ENCODE measurements at places on chromosomes 13 and 19.

DNA sequence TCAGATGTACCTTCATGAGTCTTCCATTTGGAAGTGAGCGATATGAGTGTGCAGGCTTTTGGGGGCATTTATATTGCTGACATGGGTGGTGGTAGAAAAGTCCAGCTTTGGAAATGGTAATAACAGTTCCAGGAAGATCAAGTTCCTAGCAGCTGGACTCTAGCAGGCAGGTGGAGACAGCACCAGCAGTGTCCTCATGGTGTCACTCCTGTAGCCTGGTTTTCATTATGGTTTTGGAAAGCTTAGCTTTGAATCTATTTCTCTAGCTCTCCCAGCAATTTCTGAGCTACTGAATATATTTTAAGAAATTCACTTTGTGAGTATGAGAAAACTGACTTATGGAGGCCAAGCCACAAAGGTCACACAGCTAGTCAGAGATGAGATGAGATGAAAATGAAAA, 523.2 kb upstream of the HTR2A start:
- DNase-seq: no peak

GRCh38 chr13:38045278-38046048, 175.9 kb upstream of the TRPC4 start:
- no peak for DNase-seq

DNA sequence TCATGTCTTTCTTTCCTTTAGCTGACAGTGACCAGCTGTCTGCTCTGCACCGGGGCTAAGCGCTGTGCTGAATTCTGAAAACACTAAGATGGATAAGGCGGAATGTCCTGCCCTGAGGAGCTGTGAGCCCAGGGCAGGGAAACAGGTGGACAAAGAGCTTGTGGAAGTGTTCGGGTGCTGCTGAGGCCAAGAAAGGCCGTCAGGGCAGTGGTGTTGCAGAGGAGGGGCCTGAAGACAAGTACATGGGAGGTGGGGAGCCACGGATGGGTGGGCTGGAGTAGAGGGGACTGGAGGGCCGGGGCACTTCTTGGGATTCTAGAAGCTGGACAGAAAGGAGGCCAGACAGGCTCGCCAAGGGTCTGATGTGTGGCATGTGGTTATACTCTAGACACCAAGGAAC, 66.2 kb upstream of the GPR183 start:
- no peak for DNase-seq

DNA sequence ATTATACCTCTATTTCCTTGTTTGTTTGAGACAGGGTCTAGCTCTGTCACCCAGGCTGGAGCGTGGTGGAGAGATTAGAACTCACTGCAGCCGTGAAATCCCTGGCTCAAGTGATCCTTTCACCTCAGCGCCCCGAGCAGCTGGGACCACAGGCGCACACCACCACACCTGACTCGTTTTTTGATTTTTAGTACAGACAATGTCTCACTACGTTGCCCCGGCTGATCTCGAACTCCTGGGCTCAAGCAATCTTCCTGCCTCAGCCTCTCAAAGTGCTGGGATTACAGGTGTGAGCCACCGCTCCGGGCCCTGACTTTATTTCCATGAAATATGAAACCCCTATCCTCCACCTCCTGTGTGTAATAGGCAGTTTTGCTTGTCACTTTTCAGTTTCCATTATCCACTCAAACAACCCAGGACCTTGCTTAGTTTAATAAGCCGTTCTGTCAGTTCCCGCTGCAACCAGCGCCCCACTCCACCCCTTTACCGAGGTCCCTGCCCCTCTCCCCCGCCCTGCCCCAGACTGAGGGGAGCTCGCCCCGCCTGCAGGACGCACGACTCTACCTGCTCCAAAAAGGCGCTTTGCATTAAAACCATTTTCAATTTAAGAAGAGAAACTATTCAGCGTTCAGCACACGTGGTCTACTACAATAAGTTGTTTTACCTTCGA, 16.9 kb downstream of the ZNF816 start:
- DNase-seq: no peak

DNA sequence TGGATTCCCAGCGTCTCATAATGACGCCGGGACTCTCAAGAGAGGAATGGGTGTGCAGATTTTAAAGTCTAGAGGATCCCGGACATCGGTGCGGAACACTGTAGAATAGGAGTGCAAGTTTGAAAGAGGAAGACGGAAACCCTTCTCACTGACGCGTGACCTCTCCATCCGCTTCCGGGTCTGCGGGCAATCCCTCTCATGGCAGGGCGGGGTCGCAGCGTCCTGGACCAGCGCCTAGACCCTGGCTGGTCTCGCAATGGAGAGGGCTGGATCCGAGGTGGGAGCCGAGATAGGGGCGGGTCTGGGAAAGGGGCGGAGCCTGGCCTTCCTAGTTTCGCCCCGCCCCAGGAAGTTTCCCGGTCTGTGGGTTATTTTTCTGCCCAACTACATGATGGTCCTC, 4.6 kb upstream of the ZNF845 start:
- DNase-seq: no peak

DNA sequence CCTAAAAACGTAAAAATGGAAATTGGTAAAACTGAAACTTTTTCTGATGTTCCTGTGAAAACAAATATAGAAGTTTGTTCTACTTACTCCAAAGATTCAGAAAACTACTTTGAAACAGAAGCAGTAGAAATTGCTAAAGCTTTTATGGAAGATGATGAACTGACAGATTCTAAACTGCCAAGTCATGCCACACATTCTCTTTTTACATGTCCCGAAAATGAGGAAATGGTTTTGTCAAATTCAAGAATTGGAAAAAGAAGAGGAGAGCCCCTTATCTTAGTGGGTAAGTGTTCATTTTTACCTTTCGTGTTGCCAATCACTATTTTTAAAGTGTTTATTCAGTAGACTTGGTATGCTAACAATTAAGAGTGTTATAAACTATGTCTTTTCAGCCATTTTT, 25.6 kb downstream of the BRCA2 start:
- no peak for DNase-seq

- DNase-seq: no peak
Observed at GRCh38 chr13:19152403-19152802, 29.2 kb downstream of the TUBA3C start.

DNA sequence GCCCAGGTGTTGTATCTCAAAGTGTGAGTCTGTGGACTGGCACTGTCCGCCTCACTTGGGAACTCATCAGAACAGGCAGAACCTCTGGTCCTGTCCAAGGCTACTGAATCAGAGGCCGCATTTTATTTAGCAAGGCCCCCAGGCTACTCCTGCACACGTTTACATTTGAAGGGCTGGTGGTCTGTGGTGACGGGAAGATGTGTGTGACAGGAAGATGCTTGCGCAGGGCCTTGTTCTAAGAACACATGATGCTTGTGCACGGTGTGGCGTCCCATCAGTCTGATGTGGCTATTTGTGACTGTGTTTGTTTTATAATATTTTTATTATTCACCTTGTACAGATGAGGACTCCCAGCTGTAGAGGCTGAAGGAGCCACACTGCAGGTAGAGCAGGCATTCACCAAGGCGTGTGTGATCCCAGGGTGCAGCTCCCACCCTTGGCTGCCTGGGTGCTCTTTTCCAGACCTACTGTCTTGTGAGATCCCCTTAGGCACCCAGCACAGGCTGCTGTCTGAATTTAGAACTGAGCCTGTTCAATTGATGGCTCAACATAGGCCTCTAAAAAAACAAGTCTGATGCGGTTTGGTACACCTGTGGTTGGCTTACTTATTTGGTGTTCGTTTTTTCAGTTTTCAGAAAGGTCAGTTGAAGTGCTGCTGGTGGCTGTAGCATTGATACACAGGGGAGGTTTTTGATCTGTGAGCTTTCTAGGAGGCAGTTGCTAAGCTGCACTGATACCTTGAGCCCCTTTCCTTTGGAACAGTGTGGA, 3.1 kb downstream of the SLC25A15 start:
- no peak for DNase-seq

- no peak for DNase-seq
Observed at GRCh38 chr19:50626011-50626410, 13.7 kb downstream of the SYT3 start.

DNA sequence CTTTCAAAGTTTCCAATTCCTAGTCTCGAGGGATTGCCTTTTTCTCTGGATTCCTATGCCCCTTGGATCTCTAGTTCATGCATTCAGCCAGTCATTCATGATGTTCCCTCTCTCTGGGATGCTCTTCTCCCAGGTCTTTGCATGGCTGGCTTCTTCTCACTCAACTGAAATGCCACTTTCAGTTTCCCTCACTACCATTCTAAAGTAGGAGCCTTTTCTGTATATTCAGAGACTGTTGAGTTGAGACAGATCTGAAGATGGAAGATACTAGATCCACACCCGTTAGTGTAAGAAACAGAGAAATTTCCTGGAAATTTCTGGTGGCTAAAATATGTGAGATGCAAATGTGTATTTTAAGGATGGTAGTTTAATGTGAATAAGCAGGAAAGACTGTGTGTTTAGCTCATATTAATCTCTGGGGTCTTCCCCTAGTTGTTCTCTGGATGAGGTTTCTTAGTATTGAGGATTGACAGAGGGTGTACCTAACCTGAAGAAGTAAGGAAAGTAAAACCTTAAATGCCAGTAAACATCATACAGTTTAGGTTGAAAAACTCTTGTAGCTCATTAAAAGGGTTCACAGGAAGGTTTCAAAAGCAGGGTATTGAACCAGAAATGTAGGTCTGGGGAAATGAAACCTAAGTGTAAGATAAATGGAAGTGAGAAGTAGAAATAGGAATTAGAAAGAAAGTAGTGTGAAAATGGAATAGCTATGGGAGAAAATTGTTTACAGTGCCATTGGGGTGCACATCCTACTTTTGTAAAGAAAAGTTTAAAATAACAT, 331.3 kb downstream of the NDFIP2 start:
- DNase-seq: no peak

- no peak for DNase-seq
Observed at GRCh38 chr13:95204231-95204765, 97.0 kb downstream of the ABCC4 start.

DNA sequence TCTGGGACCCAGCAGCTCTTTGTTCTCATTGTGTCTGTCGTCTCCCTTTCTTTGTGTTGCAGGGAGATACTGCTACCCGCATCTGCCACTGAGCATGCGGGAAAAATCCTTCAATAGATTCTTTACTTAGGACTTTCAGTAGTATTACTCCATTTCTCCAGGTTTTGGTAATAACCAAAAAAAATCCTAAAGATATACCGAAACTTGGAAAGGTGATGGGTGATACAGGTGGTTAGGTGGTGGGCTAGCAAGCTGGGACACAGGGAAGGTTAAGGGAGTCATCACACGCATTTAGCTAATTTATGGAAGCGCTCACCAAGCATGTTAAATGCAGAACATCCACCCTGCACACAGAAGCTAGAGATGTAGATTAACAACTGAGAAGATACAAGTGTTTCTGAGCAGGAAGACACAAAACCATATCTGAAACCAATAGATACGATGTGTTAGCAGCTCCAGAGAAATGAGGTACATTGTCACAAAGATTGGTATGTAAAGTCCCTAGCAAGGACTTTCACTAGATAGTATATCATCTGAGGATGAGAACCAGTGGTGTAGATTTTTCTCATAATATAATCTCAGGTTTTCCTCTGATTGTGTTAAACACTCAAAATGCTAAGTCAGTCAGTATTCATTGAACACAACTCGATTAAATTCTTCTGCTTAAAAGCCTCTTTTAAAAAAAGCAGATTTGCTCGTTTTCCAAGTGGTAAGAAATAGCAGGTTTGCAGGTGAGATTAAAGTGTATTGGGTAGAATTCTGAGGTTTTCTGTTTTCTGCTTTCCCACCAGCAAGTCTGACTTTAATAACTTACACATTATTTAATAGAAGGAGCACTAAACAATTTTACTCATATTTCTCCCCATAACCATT, 1.2 kb upstream of the SLAIN1 start:
- no peak for DNase-seq

- no peak for DNase-seq
Observed at GRCh38 chr13:27264181-27264580, 6.4 kb upstream of the RASL11A start.

GRCh38 chr13:50286324-50286723, 271.1 kb downstream of the KCNRG start:
- DNase-seq: no peak

DNA sequence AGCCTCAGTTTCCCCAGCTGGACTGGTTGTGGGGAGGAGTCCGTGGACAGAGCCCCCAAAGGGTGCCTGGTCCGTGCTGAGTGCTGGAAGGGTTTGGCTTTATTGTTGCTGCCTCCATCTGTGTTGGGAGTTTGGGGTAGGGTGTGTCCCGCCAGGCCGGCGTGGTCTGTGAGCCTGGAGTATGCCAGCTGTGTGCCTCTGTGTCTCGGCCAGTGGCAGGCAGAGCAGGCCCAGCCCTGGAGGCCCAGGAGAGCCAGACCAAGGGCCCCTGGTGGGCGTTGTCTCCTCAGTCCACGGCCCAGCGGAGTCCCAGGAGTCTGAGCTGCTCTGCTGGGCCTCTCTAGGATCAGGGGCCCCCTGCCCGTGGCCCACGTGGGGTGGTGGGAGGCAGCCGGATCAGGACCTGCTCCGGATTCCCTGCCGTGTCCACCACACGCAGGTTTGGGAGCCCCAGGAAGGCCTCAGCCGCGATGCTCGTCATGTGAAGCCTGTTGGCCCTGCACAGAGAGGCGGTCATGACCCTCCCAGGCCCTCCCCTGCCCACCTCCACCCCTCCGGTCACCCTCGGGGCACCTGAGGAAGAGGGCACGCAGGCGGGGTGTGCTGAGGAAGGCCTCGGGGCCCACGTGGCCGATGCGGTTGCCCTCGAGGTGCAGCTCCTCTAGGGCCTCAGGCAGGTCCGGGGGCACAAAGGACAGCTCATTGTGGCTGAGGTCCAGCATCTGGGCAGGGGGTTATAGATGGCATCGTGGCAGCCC, 6.6 kb downstream of the PODNL1 start:
- no peak for DNase-seq

DNA sequence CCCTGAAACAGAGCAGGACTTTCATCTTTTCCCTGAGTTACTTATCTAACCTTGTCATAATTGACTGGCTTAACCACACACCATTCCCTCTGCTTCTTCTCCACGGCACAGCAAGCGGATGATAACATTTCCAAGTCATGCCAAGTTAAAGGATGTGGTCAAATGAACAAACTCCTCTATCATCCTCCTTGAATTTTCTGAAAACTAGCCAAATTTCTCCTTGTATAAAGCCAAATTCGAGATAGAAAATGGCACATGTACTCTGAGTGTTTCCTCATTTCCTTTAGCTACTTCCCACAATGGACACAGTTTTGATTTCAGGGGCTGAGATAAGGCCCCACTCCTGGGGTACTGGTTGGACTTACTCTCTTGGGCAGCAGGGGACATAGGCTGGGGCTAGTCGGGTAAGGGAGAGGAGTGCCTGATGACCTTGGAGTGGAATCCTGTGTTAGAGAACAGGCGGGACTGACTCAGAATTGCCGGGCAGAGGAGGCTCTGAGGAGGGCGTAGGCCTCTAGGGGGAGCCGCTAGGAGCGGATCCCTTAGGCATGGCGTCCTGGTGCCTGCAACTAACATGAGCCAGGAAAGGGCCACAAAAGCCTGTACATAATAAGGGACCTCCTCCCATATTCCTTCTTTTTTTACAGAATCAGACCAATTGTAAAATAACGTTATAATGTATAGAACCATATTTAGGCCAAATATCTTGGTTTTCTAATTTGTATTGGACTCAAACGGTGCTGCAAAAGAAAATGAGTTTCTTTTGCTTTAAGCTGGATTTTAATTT, 20.3 kb upstream of the TMTC4 start:
- DNase-seq: no peak
